Activated naive CD4-positive, alpha-beta T cell treated with Interleukin-2 at 50 U/mL for 16 hours (primary cell): ENCODE measurements at places on chromosomes 6 and 20.

DNA sequence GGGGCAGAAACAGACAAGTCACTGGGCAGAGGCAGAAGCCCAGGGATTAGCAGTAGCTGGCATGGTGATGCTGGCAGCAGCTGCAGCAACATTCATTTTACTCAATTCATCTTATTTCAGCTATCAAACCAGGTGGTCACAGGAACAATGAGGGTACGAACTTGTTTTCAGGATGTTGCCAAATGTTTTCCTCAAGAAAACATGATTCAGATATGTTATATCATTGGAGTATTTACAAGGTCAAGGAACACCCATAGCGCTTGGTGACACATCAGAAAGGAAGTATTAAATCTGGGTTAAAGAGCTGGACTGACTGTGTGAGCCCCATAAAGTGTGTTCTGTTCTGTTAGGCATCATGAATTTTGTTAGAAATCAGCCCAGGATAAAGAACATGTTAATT, 456.9 kb upstream of the ID4 start:
- DNase-seq, result no peak

DNA sequence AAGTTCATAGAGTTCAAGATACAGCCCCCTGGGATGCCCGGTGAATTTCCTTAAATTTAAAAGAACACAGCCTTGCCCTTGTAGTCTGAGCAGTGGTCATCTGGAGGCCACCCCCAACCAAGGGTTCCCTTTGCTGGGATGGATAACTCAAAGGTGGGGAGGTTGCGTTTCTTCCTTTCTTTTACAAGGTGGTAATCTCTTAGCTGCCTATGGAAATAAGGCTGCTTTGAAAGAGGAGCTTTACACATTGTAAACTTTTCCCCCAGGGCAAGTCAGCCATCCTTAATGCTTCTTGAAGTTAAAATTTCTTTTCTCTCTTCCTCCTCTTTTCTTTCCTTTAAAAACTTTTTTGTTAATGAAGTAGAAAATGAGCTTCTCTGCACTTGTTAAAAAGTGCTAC, 71.2 kb upstream of the PRDM1 start:
- DNase-seq, result no peak

DNA sequence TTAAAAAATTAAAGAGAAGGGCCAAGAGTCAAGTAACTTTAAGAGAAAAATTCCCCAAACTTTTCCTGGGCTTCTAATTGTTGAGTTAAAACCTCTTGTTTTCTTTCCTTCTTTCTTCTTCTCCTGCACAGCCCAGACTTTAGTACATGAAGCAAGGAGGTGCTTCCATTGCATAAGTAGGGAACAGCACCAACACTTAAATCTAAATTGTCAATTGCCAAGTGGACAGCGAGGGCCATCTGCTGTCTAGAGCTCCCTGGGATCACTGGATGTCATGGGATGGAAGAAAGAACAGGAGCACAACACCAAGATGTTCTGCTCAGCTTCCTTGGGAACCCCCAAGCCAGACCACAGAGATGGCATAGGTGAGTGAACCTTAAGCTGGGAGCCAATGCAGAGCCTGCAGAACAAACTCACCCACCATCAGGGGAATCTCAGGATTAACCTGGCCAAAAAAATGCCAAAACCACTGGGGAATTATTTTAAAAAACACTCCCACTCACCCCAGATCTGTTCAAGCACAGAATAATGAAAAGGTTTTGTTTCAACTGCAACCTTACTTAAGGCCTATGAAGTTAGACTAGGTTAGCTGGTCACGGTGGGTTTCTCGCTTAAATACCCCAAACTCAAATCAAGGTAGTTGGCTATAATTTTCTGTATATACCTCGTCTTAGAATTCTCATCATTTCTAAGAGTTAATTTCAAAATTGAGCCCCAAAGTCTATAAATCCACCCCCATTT, 67.8 kb downstream of the TNFRSF21 start:
- DNase-seq, result no peak

GRCh38 chr20:16541878-16542277, 31.4 kb downstream of the KIF16B start:
- no peak for DNase-seq

DNA sequence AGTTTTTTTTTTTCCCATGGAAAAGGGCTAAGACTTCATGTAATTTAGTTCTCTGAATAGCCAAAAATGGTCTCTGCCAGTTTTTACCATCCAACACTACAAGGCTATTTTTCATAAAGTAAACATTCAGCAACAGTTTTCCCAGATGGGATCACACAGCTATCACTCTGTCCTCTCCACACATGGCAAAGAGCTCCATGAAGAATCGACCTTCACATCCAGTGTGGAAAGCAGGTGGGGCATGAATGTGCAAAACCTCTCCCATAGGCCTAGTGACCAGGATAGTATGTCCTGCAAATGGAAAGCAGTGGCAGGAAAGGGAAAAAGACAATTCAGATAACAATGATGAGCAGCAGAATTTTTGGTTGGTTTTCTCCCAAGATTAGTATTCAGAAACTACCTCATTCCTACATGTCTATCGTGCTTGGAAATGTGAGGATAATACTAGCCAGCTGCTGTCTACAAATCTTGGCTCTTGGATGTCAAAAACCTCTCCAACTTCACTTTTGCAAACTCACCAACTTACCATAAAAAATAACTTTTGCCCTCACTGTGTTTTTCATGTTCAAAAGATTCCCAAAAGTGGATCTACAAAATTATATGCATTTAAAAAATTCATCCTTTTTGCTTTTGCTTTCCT, 159.7 kb upstream of the MCHR2 start:
- DNase-seq, result no peak
